ENCODE measurements at places on chromosomes 11 and 22. TPM values are rescaled to one million over a fixed set of nuclear protein-coding genes. Genes with fewer than 3 reads are reported as not detected.

- no peaks in the 10 kb centered on the region for H3K36me3 ChIP-seq
- no peak for DNase-seq
- H3K4me3 ChIP-seq, result no peak overlapping the region
- no peak overlapping the region for H3K27ac ChIP-seq
- H3K27me3 ChIP-seq, result no peaks in the 10 kb centered on the region
Observed at GRCh38 chr11:61049859-61050258, 52.4 kb upstream of the CD5 start.

DNA sequence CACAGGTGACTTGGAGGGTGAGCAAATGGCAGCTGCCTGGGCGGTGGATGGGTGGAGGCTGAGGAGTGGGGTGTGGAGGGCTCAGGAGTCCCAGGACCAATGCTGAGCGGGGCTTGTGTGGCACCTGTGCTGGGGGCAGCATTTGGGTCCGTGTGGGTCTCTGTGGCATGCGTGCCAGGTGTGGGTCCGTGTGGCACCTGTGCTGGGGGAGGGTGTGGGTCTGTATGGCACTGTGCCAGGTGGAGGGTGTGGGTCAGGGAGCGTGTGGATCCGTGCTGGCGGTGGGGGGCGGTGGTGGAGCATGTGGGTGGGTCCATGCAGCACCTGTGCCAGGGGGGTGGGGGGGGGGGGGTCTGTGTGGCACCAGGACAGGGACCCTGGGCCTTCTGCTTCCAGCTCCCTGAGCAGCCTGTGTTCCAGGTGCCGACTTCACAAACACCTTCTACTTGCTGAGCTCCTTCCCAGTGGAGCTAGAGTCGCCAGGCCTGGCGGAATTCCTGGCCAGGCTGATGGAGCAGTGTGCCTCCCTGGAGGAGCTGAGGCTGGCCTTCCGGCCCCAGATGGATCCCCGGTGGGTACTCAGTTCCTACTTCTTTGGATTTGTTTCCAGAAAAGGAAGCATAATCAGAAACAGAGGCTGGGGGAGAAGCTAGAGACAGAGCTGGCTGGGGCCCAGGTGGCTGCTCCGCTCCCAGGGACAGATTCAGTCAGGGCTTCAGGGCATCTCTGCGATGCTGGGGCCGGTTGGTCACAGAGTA lies 14.7 kb downstream of the SELENOO start:
- no peaks in the 10 kb centered on the region for H3K27me3 ChIP-seq
- peaks cover 3% of the 10 kb centered on the region for H3K4me1 ChIP-seq
- peaks cover 18% of the 10 kb centered on the region for H3K36me3 ChIP-seq
- H3K27ac ChIP-seq, result no peak overlapping the region
- no peak overlapping the region for H3K4me3 ChIP-seq
- DNase-seq, result no peak

- H3K4me1 ChIP-seq, result peaks cover 5% of the 10 kb centered on the region
- no peaks in the 10 kb centered on the region for H3K36me3 ChIP-seq
- H3K27ac ChIP-seq, result no peak overlapping the region
- H3K27me3 ChIP-seq, result no peaks in the 10 kb centered on the region
- DNase-seq, result no peak
Observed at GRCh38 chr11:102244681-102245409, 72.4 kb upstream of the BIRC3 start.

GRCh38 chr11:61893981-61894380 lies 2.6 kb upstream of the FADS3 start:
- H3K27ac ChIP-seq, result no peak overlapping the region
- no peaks in the 10 kb centered on the region for H3K36me3 ChIP-seq
- peaks cover 8% of the 10 kb centered on the region for H3K4me1 ChIP-seq
- H3K27me3 ChIP-seq, result no peaks in the 10 kb centered on the region
- no peak overlapping the region for H3K4me3 ChIP-seq

DNA sequence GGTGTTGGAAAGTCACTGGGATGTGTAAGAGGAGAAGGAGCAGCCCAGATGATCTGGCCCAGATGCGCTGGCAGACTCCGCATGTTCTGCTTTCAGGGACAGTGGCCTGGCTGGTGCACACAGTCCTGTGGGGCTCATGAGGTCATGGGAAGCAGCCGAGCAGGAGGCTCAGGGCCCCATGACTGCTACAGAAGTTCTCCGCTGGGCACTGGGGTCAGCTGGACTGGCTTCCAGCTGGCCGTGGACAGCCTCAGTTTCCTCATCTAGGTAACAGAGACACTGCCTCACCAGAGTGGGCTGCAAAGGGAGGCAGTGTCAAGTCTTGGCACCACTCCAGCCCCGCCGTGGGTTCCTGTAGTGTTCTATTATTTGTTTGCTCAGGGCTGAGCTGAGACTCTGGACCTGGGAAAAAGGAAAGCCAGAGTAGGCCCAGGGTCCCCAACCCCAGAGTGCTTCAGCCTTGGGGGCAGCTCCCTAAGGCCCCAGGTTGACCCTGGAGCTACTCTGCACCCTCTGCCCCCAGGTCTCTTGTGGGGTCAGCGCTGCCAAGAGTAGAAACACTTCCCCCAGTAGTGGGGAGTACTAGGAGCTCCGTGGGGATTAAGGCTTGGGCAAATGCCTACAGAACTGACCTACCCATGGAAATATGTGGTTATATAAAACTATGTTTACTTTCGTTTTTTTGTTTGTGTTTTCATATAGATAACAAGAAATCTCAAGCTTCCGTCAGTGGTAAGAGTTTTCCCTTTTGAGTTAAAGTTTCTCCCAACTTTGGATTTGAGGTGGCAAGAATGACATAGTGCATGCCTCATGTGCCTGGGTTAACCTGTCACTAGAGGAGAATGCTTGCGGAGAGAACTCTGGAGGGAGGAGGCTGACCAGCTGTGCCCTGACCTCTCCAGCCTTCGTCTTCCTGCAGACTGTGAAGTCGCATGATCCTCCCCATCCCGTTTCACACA lies 45.3 kb downstream of the MED15 start:
- H3K27ac ChIP-seq, result peak overlapping the region; percentile 76
- H3K4me1 ChIP-seq, result peaks cover 26% of the 10 kb centered on the region

DNA sequence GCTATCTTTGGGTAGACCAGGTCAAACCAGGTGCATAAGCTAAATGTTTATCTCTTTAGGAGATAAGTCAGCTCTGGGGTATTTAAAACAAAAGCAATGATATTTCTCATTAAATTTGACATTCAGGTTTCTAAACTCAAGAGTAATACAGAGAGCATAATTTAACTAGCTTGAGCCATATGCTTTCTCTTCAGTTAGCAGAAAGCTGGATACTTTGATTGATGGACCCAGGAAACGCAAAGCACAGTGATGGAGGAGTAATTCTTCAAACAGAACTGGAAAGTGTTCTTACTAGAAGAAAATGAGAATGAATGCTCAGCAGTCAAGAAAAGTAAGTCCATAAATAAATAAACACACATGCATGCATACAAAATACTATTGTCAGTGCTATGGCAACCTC lies 885.7 kb upstream of the RAG2 start:
- H3K27me3 ChIP-seq, result no peaks in the 10 kb centered on the region
- DNase-seq, result no peak
- H3K36me3 ChIP-seq, result no peaks in the 10 kb centered on the region
- no peaks in the 10 kb centered on the region for H3K4me1 ChIP-seq
- no peak overlapping the region for H3K27ac ChIP-seq

GRCh38 chr22:20567371-20567847 lies 60.0 kb downstream of the MED15 start:
- no peak overlapping the region for H3K27ac ChIP-seq
- no peaks in the 10 kb centered on the region for H3K27me3 ChIP-seq
- no peak overlapping the region for H3K4me3 ChIP-seq
- peaks cover 52% of the 10 kb centered on the region for H3K36me3 ChIP-seq

GRCh38 chr11:119339589-119340334 lies 921 bp downstream of the C1QTNF5 start:
- H3K4me1 ChIP-seq, result peaks cover 28% of the 10 kb centered on the region
- H3K27ac ChIP-seq, result peak overlapping the region; percentile 90
- DNase-seq, result peak; percentile 83
- H3K4me3 ChIP-seq, result peak overlapping the region; percentile 52
- no peaks in the 10 kb centered on the region for H3K27me3 ChIP-seq

DNA sequence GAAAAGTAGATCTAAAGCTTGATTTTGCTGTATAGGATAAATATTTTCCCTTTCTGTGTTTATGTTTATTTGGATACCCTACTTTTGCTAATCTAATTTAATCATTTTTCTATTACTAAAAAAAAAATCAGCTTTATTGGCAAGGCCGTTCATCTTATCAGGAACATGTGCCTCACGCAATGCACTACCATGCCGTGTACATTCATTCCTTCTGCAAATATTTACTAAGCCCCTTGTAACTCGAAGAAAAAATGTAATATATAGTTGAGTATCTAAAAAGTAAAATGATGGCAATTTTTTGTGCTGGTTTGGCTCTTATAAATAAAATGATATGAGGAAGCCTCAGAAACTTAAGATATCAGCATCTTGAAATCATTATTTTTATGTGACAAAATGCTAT lies 8.9 kb downstream of the UVRAG start:
- peaks cover 3% of the 10 kb centered on the region for H3K4me1 ChIP-seq
- no peak for DNase-seq
- H3K4me3 ChIP-seq, result no peak overlapping the region
- no peaks in the 10 kb centered on the region for H3K27me3 ChIP-seq
- H3K36me3 ChIP-seq, result peaks cover 3% of the 10 kb centered on the region
- no peak overlapping the region for H3K27ac ChIP-seq

DNA sequence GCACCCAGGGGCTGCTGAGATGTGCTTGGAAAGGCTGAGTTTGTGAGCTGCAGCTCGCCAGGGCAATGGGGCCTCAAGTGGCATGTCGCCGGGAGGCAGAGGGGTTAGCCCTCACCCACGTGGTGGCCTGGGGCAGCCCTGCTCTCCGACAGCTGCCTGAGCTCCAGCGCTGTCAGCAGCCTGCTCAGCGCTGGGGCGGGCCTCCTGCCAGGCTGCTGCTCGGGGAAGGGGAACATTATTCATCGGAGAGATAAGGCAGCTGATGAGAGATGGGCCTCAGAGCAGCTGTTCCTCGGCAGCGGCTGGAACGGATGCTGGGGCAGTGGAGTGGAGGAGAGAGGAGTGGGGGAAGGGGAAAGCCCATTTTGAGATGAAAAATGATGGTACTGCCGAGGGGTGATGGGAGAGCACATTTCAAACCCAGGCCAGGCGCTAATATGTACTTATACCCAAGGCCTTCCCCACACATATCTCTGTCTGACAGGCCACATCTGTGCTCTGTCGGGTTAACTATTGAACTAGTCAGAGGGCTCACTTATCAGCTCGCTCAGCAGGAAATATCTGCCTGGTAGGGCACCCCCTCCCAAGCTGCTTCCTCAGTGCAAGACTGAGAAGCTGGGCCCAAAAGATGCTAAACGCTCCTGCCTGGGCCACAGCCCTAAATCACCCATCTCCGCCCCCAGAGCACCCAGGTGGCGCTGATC lies 79.5 kb downstream of the TIMP3 start:
- no peak overlapping the region for H3K4me3 ChIP-seq
- H3K27me3 ChIP-seq, result no peaks in the 10 kb centered on the region
- no peaks in the 10 kb centered on the region for H3K36me3 ChIP-seq
- peak; percentile 98 for DNase-seq

GRCh38 chr11:10584071-10584501 lies 15.6 kb upstream of the LYVE1 start:
- H3K4me1 ChIP-seq, result peaks cover 12% of the 10 kb centered on the region
- H3K27me3 ChIP-seq, result no peaks in the 10 kb centered on the region
- H3K4me3 ChIP-seq, result no peak overlapping the region
- peaks cover 6% of the 10 kb centered on the region for H3K36me3 ChIP-seq
- no peak overlapping the region for H3K27ac ChIP-seq

DNA sequence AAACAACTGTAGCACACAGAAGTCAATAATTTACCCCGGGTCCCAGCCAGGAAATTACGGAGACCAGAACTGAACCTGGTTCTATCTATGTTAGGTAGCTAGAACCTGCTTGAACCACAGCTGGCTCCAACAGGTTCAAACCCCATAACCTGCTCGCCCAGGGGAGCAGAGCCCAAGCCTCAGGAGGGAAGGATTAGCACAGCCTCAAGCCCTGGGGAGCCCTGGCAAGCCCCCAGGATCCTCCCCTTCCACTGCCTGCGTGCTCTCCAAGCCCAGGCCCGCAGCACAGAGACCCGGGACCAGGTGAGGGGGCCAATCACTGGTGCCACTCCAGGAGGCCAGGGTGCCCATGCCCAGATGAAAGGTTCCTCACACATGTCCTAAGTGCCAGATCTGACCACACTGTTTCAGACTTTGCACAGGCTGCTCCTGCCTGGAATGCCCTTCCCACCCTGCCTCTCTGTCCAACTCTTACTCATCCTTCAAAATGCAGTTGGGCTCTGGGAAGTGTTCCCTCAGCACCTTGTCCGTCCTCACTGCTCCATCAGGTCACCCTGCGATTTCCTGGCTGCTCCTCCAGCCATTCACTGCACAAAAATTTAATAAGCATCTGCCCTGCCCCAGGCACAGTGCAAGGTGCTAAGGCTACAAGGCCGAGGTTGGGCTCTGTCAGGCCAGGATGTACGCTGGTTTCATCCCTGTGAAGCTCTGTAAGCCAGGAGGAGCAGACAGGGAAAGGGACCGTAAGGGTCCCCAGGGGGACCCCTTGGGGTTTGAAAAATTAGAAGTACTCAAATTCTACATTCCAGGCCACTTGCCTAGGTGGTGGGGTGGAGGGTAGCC lies 32.2 kb downstream of the ARRB1 start:
- H3K4me3 ChIP-seq, result no peak overlapping the region
- H3K27ac ChIP-seq, result no peak overlapping the region
- H3K36me3 ChIP-seq, result peaks cover 12% of the 10 kb centered on the region
- H3K4me1 ChIP-seq, result peaks cover under 1% of the 10 kb centered on the region

GRCh38 chr22:35638410-35638809 lies 9.8 kb upstream of the APOL6 start:
- no peaks in the 10 kb centered on the region for H3K27me3 ChIP-seq
- H3K27ac ChIP-seq, result peak overlapping the region; percentile 76
- peak; percentile 96 for DNase-seq
- H3K4me3 ChIP-seq, result no peak overlapping the region
- H3K4me1 ChIP-seq, result no peaks in the 10 kb centered on the region
- no peaks in the 10 kb centered on the region for H3K36me3 ChIP-seq

DNA sequence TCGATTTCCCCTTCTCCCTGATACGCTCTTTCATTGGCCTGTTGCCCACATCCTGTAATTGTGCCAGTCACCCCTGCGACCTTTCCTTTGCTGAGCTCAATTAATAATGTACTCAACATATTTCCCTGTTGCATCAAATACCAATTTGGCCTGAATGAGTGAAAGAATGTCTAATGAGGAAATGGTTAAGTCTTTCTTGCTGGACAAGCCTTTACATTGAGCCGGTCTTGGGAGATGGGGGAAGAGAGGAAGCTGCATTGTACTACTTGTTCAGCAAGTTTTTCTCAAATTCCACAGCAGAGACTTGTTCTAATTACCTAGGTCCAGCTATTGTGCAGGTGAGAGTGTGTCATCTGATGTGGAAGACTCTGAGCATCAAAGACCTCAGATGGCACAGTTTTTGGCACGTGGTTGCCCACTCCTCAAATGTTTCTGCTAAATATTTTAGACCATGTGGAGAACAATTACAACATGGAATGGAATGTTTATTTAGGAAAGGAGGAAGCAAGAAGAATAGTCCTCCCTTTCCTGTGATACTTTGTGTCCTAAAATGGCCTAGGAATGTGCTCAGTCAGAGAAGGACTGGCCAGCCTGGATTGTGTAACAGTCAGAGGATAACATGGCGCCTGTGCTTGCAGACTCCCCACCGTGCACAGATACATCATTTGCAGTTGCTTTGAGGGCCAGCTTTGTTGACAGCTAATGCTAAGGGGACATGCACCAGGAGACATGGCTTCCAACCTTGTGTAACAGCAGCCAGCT lies 129.5 kb upstream of the E2F8 start:
- peak; percentile 31 for DNase-seq
- peak overlapping the region; percentile 26 for H3K27ac ChIP-seq
- no peaks in the 10 kb centered on the region for H3K36me3 ChIP-seq
- H3K4me1 ChIP-seq, result peaks cover 9% of the 10 kb centered on the region
- no peaks in the 10 kb centered on the region for H3K27me3 ChIP-seq

The SCN4B gene
- 3.1 TPM for total RNA-seq

The CEP126 gene
- total RNA-seq, result 12.5 TPM

The KCNC1 gene
- not detected for total RNA-seq

The ART1 gene
- 0.80 TPM for total RNA-seq

The APOA1 gene
- 4.4 TPM for total RNA-seq

The DRICH1 gene
- total RNA-seq, result 0.82 TPM

Data from lung (tissue), 17 donors.